ENCODE measurements at places on chromosomes 13 and 19. TPM values are rescaled to one million over a fixed set of nuclear protein-coding genes. Genes with fewer than 3 reads are reported as not detected.

The CEACAM20 gene
- polyA plus RNA-seq = not detected

DNA sequence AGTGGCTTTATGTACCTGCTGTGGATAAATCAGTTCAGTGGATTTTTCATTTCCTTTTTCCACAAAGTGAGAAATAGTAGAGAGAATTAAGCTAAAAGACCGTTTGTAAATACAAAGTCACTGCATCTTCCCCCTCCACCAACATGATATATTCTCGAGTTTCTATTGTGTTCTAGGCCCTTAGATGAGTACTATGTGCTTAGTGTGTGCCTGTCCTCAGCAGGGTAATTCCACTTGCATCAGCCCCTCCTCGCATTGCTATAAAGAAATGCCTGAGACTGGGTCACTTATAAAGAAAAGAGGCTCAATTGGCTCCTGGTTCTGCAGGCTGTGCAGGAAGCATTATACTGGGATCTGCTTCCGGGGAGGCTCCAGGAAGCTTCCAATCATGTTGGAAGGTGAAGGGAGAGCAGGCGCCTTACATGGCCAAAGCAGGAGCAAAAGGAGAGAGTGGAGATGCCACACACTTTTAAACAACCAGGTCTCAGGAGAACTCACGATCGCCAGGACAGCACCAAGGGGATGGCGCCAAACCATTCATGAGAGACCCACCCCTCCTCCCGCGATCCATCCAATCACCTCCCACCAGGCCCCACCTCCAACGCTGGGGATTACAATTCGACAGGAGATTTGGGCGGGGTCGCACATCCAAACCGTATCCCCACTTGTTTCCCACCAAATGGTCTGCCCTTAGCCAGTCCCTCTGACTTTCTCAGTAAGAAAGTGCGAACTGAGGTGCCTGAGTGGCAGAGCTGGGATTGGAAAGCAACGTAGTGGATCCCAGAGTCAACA lies 102.3 kb upstream of the ABCC4 start:
- DNase-seq = no peak

DNA sequence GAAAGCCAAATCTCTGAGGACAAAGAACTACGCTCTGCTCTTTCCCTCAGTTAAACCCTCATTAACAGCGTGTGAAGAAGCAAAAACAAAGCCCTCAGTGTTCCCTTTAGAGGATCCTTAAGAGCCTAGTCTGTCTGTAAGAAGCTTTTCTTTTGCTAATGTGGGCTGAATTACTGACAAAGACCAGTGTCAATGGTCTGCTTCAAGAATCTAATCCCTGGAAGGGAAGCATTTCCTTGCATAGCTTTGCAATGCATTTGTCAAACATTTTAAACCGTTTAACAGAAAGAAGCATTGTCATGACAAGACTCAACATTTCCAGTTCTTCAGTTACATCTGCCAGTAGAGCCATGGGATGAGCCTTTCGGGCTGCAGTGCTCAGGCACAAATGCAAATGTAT lies 64.9 kb downstream of the EDNRB start:
- no peak for DNase-seq

The COX6B2 gene
- not detected for polyA plus RNA-seq
